ENCODE measurements at places on chromosomes 5 and 9.

GRCh38 chr5:89289604-89290003 lies 406.6 kb upstream of the MEF2C start:
- DNase-seq: no peak

DNA sequence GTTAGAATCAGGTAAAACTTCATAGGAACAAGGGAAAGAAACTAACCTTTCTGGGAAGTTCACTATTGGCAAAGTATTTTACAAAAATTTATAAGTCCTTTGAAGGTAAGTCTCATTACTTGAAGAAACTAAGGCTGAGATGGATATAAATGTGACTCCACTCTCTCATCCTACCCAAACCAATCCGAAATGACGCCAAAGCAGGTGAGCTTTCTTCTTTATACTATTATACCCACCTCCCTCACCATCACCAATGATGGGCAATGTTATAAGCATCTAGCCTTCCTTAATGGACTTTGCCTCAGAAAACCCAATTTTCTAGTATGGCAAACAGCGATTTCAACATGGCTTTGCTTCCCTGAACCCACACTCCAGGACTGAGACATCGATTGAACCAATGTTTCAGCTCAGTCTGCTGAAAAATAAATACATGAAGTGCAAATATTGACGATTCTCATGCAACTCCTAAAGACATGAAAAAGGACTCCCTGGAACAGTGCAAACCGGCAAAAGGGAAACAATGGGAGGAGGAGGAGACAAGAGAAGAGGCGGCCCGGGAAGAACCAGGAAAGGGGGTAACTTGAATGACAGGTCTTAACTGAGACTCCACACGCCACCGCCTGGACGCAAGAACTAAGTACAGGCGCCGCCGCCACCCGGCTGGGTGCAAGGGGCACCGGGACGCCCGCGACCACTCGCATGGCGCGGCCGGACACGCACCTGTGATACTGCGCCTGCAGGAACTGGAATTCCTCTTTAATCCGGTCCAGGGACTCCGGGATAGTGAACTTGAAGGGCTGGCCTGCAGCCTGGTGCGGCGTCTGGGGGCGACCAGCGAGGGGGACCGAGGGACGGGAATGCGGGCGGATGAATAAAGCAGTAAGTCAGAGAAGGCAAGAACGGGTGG lies 2.5 kb downstream of the TLE1 start:
- DNase-seq: no peak

DNA sequence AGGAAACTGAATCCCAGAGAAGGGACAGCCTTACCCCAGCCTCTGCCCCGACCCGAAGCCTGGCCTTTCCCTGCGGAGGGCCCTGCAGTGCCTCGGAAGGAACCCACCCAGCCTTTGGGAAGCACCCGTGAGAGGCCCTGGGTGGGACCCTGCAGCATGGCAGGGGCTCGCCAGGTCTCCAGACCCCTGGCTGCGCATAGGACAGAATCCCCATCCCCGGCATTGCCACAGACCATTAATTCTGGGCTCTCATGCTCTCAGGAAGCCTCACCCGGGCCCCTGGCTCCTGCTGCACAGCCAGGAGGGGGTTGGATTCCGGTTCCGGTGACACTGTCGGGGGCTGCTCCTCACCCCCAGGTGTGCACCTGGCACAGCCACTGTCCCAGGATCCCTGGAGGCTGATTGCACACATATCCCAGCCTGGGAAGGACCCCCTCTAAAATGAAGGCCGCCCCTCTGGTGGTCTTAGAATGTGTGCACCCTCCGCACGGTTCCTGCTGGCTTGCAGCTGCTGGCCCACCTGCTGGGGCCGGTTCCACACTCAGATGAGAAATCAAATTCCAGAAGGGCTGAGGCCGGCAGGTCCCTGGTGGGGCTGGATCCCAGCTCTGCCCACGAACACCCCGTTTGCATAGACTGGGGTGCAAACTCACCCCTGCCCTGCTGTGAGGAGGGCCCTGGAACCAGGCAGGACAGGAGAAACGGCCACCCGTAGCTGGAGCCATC lies 4.7 kb downstream of the EGFL7 start:
- no peak for DNase-seq

GRCh38 chr9:4084435-4084818 lies 215.4 kb downstream of the GLIS3 start:
- DNase-seq: no peak

DNA sequence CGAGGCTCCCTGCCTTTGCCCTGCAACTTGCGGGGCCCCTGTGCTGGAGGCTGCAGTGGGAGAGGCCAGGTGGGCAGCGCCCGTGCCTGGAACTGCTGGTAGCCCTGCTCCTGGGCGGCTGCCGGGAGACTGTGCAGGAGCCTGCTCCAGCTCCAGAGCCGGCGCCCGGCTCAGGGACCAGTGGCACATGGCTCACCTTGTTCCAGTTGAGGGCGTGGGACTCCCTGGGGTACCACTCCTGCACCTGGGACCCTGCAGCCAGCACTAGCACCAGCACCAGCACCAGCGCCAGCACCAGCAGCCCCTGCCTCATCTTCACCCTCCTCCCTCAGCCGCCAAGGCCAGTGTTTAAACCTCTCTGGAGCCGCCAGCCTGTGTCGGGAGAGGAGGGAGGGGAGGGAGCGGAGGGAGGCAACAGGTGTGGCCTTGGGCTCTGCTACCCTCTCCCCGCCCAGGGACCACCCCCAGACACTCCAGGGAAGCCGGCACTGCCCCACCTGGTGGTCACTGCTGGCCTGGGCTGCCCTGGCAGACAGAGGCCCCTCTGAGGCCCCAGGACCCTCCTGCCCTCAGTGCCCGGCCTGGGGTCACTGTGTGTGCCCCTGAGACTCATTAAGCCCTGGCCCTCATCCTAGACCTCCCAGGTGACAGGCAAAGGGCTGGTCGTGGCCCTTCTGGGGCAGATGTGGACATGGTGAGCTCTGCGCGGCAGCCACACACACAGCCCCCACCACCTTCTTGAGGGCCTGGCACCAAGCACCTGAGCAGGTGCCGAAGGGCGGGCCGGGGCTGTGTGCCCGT lies at the start of gene LCN10:
TSS of gene LCN10 (minus strand) at position 350 of the 801 bp plus-strand sequence. CDS start at position 313, 37 bp downstream.
- DNase-seq: no peak

DNA sequence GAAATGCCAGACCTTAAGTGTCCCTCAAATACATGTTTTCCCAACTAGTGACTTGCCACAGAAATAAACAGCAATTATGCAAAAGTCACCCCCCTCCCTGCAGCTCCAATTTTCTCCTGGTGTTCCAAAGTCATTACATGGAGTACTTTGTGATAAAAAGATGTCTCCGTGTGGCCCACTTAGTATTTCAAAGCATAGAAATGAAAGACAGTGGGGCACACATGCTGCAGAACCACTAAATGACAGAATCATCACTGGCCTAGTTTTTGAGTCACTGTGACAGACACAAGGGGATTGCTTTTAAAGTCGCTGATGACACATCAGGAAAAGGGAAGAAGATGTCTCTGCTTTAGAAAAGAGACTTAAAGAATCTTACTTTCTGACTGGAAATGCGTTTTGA lies 323.4 kb downstream of the PSAT1 start:
- DNase-seq: no peak

DNA sequence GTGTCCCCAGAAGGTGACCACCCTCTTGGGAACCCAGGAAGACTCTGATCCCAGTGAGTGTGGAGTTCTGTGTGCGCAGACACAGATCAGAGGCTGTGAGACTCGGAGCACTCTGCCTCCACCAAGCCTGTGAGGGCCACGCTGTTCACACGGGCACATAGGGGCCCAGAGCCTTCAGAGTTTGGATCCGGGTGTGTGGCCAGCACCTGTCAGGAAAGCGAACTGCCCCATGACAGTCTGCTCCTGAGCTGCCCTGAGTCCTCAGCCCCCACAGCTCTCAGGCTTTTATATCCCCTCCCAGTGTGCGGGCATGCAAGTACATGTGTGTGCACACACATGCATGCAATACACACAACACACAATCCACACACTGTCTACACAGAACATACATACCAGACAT lies 161.8 kb upstream of the IRX2 start:
- DNase-seq: no peak

- no peak for DNase-seq
Measured at GRCh38 chr5:2986301-2986700, 234.8 kb upstream of the IRX2 start.

- peak; percentile 47 for DNase-seq
Measured at GRCh38 chr9:100505564-100506159, 32.7 kb downstream of the TMEFF1 start.

- no peak for DNase-seq
Measured at GRCh38 chr5:103513701-103514100, 48.9 kb downstream of the NUDT12 start.

DNA sequence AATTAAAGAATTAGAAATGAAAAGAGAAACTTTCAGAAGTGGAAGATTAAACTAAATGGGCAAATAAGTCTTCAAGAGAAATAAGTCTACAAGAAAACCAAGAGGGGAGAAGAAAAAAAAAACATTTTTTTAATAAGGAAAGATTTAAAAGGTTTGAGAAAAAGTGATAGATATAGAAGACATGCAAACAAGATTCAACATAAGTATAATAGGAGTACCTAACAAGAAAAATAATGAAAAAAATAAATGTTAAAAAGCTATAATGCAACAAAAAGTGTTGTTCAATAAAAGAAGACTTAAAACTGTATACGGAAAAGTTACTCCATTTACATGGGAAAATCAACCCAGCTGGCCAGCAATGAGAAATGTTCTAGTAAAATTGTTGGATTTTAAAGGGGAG lies 42.6 kb downstream of the PTPDC1 start:
- DNase-seq: no peak

GRCh38 chr9:93974151-93974550 lies 19.0 kb upstream of the BARX1 start:
- no peak for DNase-seq
